Neural progenitor cell (in vitro differentiated cells): ENCODE measurements at places on chromosomes 12 and 14. TPM values are rescaled to one million over a fixed set of nuclear protein-coding genes. Genes with fewer than 3 reads are reported as not detected.
A peak's percentile ranks its signal among the peaks of the same experiment; 100 is the strongest.

DNA sequence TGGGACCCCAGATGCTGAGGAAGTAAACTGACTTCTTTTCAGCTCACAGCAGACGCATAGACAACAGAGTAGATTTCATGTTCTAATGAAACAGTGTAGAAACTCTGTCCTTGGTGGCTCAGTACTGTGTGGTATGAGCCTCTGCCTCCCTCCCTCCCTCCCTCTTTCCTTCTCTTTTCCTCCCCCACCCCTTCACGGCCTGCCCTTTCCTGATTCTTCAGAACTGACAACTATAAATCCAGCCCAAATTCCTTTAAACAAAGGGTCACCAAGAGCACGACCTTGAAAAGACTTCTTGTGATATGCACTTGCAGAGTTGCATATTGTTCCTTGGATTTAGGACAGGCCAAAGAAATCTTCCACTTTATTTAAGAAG lies 164.0 kb downstream of the ETV6 start:
- peak; percentile 16 for DNase-seq
- no peaks in the 10 kb centered on the region for H3K27me3 ChIP-seq
- no peaks in the 10 kb centered on the region for H3K36me3 ChIP-seq

GRCh38 chr12:99567072-99567471 lies 80.5 kb upstream of the GARIN6 start:
- H3K27me3 ChIP-seq = no peaks in the 10 kb centered on the region
- no peak overlapping the region for H3K27ac ChIP-seq
- H3K36me3 ChIP-seq = no peaks in the 10 kb centered on the region

- no peak overlapping the region for H3K27ac ChIP-seq
- no peak overlapping the region for H3K4me3 ChIP-seq
Observed at GRCh38 chr12:26496170-26496569, 300.8 kb downstream of the SSPN start.

- no peak overlapping the region for H3K4me3 ChIP-seq
- no peak for DNase-seq
- H3K4me1 ChIP-seq = peaks cover 31% of the 10 kb centered on the region
- no peaks in the 10 kb centered on the region for H3K36me3 ChIP-seq
- H3K27ac ChIP-seq = no peak overlapping the region
Observed at GRCh38 chr14:58866391-58866790, 228.6 kb downstream of the DACT1 start.

GRCh38 chr12:59459966-59460660 lies 135.7 kb upstream of the SLC16A7 start:
- no peaks in the 10 kb centered on the region for H3K36me3 ChIP-seq
- H3K27ac ChIP-seq = no peak overlapping the region
- H3K4me3 ChIP-seq = no peak overlapping the region
- no peaks in the 10 kb centered on the region for H3K27me3 ChIP-seq
- DNase-seq = no peak

GRCh38 chr14:74301594-74302151 lies 1.1 kb downstream of the ABCD4 start:
- no peak overlapping the region for H3K27ac ChIP-seq
- DNase-seq = no peak
- peaks cover 18% of the 10 kb centered on the region for H3K4me1 ChIP-seq
- no peaks in the 10 kb centered on the region for H3K36me3 ChIP-seq
- peak overlapping the region; percentile 75 for H3K4me3 ChIP-seq

GRCh38 chr12:91377436-91377835 lies 194.8 kb upstream of the DCN start:
- H3K27me3 ChIP-seq = no peaks in the 10 kb centered on the region
- DNase-seq = no peak
- no peak overlapping the region for H3K27ac ChIP-seq
- peaks cover 30% of the 10 kb centered on the region for H3K4me1 ChIP-seq

DNA sequence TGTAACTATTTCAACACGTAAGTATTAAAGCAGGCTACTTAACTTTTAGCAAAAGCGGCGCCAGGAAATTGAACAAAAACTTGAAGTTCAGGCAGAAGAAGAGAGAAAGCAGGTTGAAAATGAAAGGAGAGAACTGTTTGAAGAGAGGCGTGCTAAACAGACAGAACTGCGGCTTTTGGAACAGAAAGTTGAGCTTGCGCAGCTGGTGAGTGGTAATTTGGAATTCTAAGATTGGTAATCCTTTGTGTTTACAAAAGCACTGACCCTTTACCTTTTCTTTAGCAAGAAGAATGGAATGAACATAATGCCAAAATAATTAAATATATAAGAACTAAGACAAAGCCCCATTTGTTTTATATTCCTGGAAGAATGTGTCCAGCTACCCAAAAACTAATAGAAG lies 4.0 kb downstream of the PNN start:
- H3K27ac ChIP-seq = peak overlapping the region; percentile 17
- no peak for DNase-seq
- peaks cover 25% of the 10 kb centered on the region for H3K4me1 ChIP-seq
- peaks cover 65% of the 10 kb centered on the region for H3K36me3 ChIP-seq
- H3K27me3 ChIP-seq = no peaks in the 10 kb centered on the region
- H3K4me3 ChIP-seq = no peak overlapping the region

DNA sequence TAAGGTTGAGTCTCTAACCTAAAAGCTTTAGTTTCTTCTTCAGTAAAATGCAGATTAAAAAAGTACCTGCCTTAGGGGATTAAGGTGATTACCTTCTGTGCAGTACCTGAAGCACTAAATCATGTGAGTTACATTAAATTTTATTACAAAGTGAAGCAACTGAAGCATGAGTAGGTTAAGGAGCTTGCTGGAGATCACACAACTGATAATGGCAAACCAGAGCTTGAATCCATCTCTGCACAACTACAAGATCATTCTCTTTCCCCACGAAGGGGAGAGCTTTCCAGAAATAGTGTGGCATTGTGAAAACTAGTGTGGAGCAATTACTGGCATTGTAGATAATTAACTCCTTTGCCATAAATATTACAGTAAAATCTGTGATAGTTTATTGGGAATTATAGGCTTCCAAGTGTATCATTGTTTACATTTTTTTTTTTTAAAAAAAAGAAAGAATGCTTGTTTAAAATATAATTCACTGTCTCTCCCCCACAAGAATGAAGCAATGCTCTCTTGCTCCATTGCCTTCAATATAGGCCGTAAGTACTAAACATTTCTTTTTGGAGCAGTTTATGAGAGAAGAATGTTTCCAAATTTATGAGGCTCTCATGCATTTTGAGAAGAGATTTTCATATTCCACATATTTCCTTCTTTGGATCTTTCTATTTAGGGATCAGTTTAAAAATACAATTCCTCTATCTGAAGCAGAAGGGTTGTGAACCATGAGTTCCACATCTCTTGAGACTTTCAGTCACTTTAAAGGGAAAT lies 20.5 kb downstream of the SLC38A2 start:
- H3K27ac ChIP-seq = no peak overlapping the region
- H3K4me3 ChIP-seq = no peak overlapping the region
- DNase-seq = no peak
- H3K36me3 ChIP-seq = no peaks in the 10 kb centered on the region
- no peaks in the 10 kb centered on the region for H3K4me1 ChIP-seq

DNA sequence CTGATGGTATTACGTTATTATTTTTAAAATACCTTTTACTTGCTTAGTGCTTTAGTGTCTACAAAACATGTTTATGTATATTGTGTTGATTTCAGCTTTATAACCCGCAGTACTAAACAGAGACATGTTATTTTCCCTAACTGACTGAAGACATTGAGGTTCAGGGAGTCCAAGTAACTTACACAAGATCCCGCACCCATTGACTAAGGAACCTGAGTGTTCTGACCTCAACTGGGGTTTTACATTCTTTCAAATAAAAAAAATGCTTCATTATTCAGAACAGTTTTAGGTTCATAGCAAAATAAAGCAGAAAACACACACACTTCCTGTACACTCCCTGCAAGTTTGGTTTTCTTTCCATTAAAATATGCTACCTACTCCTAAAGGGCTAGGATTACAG lies 60.4 kb upstream of the METAP2 start:
- H3K36me3 ChIP-seq = no peaks in the 10 kb centered on the region
- no peak for DNase-seq
- H3K4me1 ChIP-seq = no peaks in the 10 kb centered on the region
- H3K4me3 ChIP-seq = no peak overlapping the region

GRCh38 chr14:57533214-57533613 lies 39.6 kb upstream of the CCDC198 start:
- H3K27me3 ChIP-seq = no peaks in the 10 kb centered on the region
- no peak overlapping the region for H3K4me3 ChIP-seq
- H3K36me3 ChIP-seq = no peaks in the 10 kb centered on the region
- no peak overlapping the region for H3K27ac ChIP-seq
- DNase-seq = peak; percentile 61
- no peaks in the 10 kb centered on the region for H3K4me1 ChIP-seq

DNA sequence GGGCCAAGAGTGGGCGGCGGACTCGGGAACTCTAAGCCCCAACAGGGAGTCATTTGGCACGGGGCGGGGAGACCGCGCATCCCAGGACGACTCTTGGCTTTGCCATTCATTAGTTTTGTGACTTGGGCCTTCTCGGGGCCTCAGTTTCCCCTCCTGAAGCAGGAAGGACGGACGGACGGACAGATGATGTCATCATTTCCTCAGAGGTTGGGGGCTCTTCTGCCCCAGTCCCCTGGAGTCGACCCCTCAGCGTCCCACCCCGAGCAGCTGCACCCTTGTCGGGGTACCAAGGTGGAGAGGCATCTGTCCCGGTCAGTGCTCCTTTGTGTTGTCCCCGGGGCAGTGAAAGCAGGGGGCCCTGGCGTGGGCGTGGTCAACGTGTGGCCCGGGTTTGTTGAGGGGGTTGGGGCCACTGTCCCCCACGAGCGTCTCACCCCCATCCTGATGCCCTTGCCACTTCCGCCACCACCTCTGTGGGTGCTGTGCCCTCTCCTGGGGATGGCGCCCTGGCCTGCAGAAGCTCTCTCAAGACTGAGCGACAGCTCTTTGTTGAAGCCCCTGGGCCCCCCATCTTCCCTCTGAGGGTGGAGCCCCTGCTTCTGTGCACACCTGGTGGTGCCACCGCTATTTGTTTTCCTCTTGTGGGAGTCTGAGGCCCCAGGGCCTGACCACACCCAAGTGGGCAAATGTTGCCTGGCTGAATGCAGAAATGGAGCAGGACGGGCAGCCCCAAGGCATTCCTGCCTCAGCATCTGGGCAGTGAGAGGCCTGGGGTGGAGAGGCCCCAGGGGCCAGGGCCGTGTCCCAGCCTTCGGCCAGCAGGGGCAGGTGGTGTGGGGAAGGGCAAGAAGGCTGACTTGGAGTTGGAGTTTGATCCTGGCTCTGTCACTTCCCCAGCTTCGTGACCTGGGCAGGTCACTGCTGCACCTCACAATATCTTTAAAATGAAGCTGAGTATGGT lies 896 bp downstream of the HHIPL1 start:
- no peak for DNase-seq
- H3K4me1 ChIP-seq = peaks cover 21% of the 10 kb centered on the region
- H3K27ac ChIP-seq = no peak overlapping the region
- peak overlapping the region; percentile 36 for H3K4me3 ChIP-seq

- H3K4me1 ChIP-seq = peaks cover 54% of the 10 kb centered on the region
- H3K4me3 ChIP-seq = no peak overlapping the region
- DNase-seq = peak; percentile 51
- no peaks in the 10 kb centered on the region for H3K27me3 ChIP-seq
Observed at GRCh38 chr12:116244474-116245090, 32.9 kb downstream of the MED13L start.

DNA sequence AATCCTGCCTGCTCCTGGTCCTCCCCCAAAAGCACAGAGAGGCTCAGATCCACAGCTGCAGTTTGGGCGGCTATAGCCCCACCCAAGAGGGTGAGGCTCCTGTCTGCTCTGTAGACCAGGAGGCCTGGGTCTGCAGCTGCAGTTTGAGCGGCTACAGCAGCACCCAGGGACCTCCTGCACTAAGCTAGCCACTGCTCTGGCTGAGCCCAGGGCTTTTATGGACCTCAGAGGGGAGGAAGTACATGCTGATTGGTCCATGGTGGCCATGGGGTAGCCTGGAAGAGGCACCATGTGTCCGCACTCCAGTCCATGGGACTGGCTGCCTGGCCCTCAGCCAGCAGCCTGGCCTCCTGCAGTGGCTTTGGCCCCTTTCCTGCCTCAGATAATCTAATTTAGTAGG lies 49.6 kb upstream of the GSC start:
- H3K27me3 ChIP-seq = no peaks in the 10 kb centered on the region
- no peak for DNase-seq
- H3K4me1 ChIP-seq = no peaks in the 10 kb centered on the region
- H3K36me3 ChIP-seq = no peaks in the 10 kb centered on the region
- H3K27ac ChIP-seq = no peak overlapping the region
- no peak overlapping the region for H3K4me3 ChIP-seq

DNA sequence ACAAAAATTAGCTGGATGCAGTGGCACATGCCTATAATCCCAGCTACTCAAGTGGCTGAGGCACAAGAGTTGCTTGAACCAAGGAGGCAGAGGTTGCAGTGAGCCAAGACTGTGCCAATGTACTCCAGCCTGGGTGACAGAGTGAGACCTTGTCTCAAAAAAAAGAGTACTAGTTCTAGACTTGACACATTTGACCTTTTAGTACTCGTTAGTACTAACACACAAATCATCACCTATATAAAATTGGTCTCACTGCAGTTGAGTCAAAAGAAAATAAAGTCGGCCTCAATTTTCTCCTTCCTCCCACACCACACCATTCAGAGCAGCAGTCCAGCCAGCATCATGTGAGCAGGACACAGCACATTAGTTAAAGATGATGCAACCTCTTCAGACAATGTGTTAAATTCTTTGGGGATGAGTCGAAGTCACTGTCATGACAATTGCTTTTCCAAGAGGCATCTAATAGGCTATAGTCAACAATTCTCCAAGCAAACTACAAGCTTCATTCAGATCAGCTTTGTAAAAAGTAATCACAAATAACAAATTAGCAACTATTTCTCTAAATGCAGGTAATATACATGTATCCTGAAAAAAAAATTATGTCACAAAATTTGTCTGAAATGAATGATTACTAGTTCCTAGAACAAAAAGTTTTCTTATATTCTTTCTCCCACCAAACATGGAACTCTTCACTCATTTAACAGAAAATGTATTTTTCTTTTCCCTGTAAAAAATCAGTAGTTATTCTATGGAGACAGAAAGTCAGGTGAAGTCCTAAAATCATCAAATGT lies 55.6 kb downstream of the CLIP1 start:
- H3K27ac ChIP-seq = no peak overlapping the region
- DNase-seq = no peak
- no peak overlapping the region for H3K4me3 ChIP-seq
- H3K36me3 ChIP-seq = no peaks in the 10 kb centered on the region
- H3K27me3 ChIP-seq = no peaks in the 10 kb centered on the region
- H3K4me1 ChIP-seq = no peaks in the 10 kb centered on the region

- DNase-seq = no peak
- H3K27ac ChIP-seq = no peak overlapping the region
- peaks cover 13% of the 10 kb centered on the region for H3K36me3 ChIP-seq
- H3K27me3 ChIP-seq = no peaks in the 10 kb centered on the region
- no peak overlapping the region for H3K4me3 ChIP-seq
Observed at GRCh38 chr12:31311634-31312258, 14.2 kb downstream of the SINHCAF start.

GRCh38 chr14:31556191-31556590 lies 5.0 kb upstream of the NUBPL start:
- H3K4me3 ChIP-seq = no peak overlapping the region
- no peak overlapping the region for H3K27ac ChIP-seq
- no peak for DNase-seq
- H3K27me3 ChIP-seq = peaks cover 37% of the 10 kb centered on the region

GRCh38 chr12:108852674-108853309 lies 4.6 kb downstream of the SSH1 start:
- no peak for DNase-seq
- no peaks in the 10 kb centered on the region for H3K27me3 ChIP-seq
- no peaks in the 10 kb centered on the region for H3K36me3 ChIP-seq
- H3K4me1 ChIP-seq = peaks cover 11% of the 10 kb centered on the region

The GALNT8 gene
- total RNA-seq = 2.6 and 5.0 TPM in 2 replicates

The GPR68 gene
- 0.84 TPM in 1 of 2 replicates, not detected in the other for total RNA-seq

The EIF2B1 gene
- total RNA-seq = 77.1 and 85.1 TPM in 2 replicates

The STAC3 gene
- 1.1 and 5.1 TPM in 2 replicates for total RNA-seq

The RNFT2 gene
- total RNA-seq = 26.9 and 30.8 TPM in 2 replicates

The BHLHE41 gene
- 0.12 TPM in 1 of 2 replicates, not detected in the other for total RNA-seq

The LYZ gene
- total RNA-seq = 0.68 TPM in 1 of 2 replicates, not detected in the other

The CEBPE gene
- total RNA-seq = not detected in 2 replicates

The KIF26A gene
- 6.1 and 40.2 TPM in 2 replicates for total RNA-seq

The ISCA2 gene
- total RNA-seq = 45.5 and 47.0 TPM in 2 replicates

The LEMD3 gene
- 8.9 and 11.5 TPM in 2 replicates for total RNA-seq

The LMO3 gene
- total RNA-seq = 39.1 and 54.3 TPM in 2 replicates
